ENCODE measurements at places on chromosomes 2 and 18.

DNA sequence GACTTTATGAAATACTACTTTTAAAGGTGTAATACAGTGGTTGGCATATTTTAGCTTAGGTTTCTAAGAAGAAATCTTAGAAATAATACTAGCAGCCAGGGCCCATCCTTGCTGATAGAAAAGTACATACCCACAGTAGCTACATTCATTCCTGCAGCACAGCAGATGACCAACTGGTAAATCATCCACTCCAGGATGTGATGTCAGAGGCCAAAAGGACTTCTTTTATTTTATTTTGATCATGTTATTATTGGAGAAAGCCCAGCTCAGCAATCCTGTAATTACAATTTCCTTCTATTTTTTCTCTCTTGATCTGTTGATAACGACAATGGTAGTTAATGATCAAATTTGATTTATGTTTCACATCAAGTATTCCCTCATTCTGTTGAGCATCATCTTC is 18.0 kb upstream of the TTN start:
- no peak for DNase-seq

DNA sequence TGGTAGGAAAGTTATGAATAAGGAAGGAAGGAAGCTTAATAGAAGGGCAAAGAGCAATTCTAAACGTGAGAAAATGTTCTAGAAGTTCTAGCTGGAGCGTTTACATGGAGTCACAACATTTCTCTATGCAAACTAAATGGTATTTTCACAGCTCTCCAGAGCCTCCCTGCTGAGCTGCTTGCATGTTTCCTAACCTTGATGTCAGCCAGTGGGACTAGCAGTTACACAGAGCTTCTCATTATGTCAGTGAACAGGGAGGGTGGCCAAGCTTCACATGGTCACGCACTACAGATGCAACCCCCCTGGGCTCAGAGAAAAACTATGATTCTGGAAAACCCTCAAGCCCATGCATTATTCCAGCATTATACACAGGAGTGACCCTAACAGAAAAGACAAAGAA is 153.4 kb upstream of the CCDC150 start:
- no peak for DNase-seq

DNA sequence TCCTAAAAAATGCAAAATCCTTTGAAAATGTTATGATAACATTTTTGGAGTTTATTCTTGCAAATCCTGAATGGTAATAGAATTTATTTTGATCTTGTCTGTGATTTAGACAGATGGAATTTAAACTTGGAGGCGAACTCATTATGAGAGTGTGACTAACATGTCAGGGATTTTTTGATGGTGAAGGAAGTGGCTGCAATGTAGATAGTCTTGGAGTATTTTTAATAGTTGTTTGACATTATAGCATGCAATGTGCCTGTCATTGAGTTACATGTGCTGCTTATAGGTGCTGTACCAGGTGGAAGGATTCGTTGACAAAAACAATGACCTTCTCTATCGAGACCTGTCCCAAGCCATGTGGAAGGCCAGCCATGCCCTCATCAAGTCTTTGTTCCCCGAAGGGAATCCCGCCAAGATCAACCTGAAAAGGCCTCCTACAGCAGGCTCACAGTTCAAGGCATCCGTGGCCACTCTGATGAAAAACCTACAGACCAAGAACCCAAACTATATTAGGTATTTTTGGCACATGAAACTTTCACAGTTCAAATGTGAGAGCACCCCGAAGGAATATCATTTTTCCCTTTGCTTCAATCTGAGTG is 141.8 kb downstream of the MYO1B start:
- no peak for DNase-seq

GRCh38 chr2:116747103-116747502 is 1067.4 kb upstream of the DDX18 start:
- DNase-seq: no peak

GRCh38 chr18:71105078-71105819 is 816.4 kb downstream of the SOCS6 start:
- no peak for DNase-seq

DNA sequence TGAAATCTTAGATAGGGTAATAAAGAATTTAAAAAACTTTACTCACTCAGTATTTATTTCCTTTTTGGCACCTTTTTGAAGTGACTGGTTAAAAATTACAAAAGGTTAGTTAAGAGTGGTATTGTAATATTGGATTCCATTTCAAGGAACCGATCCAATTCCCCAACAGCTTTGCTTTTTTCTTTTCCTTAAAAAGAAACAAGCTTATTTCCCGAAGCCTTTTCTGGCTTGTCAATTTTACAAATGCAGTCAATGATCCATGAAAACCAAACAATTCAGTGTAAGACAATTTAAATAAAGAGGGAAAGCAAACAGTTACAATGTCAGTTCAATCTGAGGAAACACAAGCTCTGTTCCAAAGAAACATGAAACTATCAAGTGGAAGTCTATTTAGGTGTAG is 200.2 kb downstream of the RIT2 start:
- DNase-seq: no peak

GRCh38 chr2:224780823-224781222 is 64.7 kb upstream of the CCDC195 start:
- DNase-seq: no peak

GRCh38 chr2:40716879-40717278 is 265.0 kb upstream of the SLC8A1 start:
- DNase-seq: no peak

- no peak for DNase-seq
Measured at GRCh38 chr2:39424951-39425350, 12.1 kb downstream of the MAP4K3 start.

GRCh38 chr2:32009516-32010256 is 1.1 kb downstream of the MEMO1 start:
- DNase-seq: peak; percentile 18

GRCh38 chr2:68272246-68272994 is 20.1 kb upstream of the PPP3R1 start:
- DNase-seq: peak; percentile 79

DNA sequence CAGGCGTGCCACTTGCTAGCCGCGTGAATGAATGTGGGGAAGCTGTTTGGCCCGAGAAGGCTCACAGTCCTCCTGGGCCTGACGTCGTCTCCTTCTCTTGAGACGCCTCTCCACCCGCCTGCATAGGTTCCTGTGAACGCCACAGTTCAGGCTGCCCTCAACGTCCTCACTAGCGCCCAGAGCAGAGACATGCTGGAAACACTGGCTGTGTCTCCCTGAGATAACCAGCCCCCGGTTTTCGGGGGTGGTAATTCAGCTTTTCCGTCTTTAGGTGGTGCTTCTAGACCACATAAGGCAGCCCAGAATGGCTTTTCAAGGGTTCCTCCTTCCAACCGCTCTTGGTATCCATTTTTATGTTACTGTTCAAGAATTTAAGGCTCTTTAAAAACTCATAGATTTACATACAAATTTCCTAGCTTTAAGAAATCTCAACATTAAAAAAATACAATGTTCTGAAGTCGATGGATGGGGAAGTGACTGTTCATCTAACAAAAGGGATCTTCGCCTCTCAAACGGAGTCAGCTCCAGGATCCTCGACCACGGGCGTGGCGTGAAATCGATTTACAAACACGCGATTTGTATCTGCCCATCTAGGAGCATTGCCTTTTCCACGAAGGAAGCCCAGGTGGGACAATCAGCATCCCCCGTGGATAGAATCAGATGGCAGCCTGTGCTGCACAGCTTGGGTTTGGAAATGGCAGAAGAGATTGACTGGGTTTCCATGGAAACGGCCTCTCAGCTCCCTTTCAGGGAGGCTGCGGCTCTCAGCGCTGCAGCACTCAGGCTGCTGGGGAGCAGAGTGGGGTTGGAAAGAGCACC is 110.6 kb upstream of the PXDN start:
- no peak for DNase-seq

DNA sequence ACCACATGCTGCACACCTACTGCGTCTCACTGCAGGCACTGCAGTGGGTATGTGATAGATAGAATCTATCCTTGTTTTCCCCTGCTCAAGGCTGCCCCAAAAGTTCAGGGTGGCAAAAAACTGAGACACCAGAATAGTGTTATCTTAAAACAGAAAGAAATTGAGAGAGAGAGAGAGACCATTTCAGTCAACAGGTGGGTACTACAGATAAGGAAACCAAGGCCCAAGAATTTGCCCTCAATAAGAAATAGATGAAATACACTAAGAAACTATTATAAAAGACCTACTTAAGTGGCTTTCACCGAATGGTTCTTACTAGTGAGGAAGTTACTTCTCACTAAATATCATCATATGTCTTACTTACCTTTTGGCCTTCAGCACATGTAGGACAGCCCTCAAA is 27.9 kb downstream of the EPG5 start:
- no peak for DNase-seq

GRCh38 chr2:29841386-29842004 is 79.9 kb downstream of the ALK start:
- no peak for DNase-seq

GRCh38 chr2:48328159-48328809 is 201.7 kb upstream of the STON1 start:
- DNase-seq: no peak

DNA sequence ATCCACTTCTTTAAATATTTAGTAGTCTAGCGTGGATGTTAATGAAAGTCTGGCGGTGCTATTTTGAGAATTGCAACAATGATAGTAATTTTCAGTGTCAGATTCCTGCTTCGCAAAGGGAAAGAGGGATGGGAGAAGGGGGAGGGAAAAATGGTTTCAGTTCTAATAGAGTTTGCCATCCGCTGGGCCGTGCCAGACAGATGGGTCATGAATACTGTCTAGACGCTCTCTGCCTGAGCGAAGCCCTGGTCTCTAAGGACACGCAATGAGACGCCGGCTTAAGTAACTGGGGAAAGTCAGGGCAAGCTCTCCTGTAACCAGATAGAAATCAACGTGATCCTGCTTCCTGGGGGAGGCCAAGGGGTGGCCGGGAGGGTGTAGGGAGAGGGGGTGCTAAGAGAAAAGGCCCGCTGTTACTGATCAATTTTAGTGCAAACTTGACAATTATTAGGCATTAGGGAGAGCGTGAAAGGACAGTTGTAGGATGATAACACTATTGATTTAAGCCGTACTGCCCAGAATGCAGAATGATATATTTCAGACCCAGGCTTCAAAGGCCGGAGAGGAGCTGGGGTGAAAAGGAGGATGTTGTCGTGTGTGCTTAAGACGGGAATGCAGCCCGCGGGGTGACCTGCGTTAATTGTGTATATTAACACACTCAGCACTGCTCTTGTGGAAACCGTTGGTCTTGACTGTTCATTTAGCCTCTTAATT is 229.2 kb downstream of the LDLRAD4 start:
- DNase-seq: no peak

DNA sequence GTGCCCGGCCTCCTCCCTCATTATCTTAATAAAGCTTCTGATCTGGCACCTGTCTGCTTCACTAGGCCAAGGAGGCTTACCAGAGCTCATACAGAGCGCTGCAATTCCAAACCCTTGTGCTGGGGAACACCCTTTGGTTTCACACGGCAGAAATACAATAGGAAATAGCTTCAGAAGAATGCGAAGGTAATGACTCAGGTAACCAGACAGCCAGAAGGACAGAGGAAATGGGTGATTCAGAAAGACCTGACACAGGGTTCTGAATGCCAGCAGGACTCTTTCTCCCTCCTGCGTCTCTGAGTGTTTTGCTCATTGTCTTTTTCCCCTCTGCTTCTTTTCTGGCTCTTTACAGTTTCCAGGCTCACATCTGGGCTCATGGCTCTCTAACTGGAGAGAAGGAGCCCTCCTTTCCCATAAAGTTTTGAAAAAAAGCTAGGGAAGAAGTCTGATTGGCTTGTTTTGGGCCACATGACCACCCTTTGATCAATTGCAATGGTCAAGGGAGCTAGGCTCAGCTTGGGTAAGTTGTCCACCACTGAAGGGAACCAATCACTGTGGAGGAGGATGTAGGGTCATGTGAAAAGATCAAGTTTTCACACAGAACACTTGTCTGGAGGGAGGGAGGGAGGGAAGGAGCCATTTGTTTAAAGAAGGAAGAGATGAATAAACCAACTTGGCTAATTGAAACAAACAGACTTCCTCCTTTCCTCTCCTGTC is 90.5 kb upstream of the UPP2 start:
- DNase-seq: no peak

DNA sequence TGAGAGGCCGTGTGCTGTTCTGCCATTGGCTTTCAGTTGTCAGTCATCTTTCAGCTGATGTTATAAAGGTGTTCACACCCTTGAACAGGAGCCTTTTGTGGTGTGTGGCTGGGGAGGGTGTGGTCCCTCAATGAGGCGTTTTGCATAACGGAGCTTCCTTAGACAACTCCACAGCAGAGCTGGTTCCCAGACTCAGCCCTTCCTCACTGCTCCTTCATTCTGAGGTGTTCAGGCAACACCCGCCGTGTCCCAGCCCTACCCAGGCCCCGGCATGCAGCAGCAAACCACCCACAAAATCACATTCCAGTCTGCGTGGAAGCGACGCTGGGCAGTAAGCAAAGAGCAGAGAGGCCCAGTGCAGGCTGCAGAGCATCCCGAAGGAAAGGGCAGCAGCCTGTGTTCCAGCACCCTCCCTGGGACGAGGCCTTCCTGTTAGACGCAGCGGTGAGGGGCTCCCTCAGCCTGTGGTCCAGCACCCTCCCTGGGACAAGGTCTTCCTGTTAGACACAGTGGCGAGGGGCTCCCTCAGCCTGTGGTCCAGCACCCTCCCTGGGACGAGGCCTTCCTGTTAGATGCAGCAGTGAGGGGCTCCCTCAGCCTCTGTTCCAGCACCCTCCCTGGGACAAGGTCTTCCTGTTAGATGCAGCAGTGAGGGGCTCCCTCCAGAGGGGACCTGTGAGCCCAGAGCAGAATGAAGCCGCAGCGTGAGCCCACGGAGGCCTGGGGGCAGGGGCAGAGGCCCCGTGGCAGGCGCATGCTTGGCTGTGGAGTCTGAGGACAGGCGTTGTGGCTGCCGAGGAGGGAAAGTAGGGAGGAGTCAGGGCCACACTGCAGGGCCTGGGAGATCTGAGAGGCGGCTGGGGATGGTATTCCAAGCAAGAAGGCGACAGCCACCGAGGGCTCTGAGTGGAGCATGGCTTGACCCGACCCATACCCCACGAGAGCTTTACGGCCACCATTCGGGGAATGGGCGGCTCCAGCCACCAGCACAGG is 201.8 kb upstream of the HDAC4 start:
- no peak for DNase-seq

DNA sequence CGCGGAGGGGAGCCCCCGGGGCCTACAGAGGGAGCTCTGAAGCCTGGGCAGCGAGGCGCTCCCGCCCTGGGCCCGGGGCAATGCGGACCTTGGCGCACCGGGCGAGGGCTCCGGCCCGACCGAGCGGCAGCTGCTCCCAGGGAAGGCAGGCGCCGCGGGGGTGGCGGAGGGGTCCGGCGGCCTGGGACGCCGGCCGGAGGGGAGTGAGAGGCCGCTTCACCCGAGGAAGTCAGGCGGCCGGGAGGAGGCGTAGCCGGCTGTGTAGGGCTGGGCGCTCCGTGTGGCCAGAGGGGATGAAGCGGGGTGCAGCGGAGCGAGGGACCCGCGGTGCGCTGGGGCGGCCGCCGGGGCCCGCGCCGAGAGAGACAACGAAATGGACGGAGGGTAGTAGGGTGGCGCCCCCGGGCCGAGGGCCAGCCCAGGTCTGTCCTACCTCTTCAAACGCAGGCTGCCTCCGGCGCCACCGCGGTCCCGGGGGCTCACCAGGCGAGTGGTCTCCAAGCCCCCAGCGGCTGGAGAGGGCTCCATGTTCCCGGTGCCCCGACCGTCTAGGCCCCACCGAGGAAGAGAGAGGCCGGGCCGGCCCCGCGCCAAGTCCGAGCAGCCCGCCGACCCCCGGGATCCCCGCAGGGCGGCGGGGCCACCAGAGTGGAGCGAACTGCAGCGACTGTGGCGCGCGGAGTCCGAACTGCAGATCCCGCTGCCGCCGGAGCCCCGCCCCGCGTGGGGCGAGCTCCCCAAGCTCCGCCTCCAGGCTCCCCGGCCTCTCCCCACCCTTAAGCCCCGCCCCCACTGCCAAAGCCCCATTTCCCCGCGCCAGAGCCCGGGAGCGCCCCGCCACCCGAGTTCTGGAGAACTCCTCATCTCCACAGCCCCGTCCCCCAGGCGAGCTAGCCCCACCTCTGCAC is at the start of gene SLC30A3:
TSS of gene SLC30A3 (minus strand) at position 669 of the 908 bp plus-strand sequence. CDS start at position 528, 141 bp downstream.
- no peak for DNase-seq

GRCh38 chr18:42187611-42188380 is 232.8 kb downstream of the PIK3C3 start:
- no peak for DNase-seq

Data from AML-193 (cell line).